ENCODE measurements at places on chromosomes 12 and 14.

DNA sequence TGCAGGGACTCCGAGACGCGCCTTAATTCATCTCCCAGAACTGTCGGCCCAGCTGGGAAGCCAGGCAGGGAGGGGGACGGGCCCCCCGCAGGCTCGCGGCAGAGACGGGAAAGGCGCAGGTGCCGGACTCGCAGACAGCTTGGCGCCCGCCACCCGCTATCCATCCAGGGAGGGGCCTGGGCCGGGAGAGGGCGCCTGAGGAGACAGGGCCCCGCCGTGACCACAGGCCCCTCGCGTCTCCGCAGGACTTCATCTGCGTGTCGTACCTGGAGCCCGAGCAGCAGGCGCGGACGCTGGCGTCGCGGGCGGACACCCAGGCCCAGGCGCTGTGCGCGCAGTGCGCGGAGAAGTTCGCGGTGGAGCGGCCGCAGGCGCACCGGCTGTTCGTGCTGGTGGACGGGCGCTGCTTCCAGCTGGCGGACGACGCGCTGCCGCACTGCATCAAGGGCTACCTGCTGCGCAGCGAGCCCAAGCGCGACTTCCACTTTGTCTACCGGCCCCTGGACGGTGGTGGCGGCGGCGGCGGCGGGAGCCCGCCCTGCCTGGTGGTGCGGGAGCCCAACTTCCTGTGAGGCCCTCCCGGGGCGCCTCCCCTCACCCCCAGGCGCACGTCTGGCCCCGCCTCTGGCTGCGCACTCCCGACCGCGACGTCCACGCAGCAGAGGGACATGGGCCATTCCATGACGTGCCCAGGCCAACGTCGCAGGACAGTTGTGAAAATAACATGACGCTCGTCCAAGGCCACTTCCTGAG is 60.6 kb downstream of the LGMN start:
- peak; percentile 51 for DNase-seq

DNA sequence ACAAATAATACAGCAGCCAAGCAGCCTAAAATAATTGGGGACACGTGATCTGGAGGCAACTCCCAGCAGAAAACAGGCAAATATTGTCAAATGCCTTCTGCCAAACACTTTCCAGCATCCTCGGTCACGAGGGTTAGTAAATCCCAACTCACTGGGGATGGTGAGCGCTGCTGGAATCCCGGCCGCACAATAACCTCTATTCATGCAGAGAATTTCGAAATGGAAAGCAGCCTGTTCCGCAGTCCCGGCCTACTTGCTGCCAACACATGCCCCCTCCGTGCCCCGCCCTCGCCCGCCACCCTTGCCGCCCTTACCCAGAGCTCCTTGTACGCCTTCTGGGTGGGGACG is 62.2 kb downstream of the RFX4 start:
- DNase-seq: no peak

DNA sequence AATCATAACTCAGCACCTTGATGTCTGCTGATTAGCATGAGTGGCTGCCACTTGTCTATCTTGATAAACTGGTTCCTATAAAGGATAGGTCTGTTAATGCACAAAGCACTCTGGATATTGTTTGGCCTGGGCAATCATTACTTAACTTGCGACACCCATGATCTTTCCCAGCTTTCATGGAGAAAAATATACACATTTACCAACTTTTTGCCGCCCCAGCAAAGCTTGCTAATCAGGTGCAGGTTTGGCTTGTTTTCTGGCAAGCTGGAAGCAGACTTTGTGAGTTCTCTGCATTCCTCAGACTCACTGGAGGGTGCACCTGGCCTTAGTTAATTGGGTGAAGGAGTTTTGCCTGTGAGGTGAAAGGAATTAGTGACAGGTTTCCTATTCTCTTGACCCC is 1126.4 kb upstream of the FLRT2 start:
- no peak for DNase-seq

- DNase-seq: no peak
These were observed 100.5 kb downstream of the VEZT start for GRCh38 chr12:95318071-95318545.

DNA sequence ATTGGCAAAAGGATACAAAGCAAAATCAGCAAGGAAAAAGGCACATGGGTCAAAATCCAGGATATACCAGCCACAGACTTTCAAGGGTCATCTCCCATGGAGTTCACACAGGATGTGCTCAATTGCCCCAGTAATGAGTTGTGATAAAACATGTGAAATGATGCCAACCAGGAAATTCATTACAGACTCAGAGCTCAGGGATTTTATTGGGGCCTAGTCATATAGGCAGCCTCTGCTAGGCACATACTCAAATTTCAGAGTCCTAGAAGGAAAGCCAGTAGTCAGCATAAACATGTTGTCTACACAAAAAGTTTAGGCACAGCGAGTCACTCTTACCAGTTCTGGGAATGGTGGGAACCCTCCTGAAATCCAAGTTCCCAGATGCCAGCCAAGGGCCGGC is 64.4 kb upstream of the OSBPL8 start:
- no peak for DNase-seq

DNA sequence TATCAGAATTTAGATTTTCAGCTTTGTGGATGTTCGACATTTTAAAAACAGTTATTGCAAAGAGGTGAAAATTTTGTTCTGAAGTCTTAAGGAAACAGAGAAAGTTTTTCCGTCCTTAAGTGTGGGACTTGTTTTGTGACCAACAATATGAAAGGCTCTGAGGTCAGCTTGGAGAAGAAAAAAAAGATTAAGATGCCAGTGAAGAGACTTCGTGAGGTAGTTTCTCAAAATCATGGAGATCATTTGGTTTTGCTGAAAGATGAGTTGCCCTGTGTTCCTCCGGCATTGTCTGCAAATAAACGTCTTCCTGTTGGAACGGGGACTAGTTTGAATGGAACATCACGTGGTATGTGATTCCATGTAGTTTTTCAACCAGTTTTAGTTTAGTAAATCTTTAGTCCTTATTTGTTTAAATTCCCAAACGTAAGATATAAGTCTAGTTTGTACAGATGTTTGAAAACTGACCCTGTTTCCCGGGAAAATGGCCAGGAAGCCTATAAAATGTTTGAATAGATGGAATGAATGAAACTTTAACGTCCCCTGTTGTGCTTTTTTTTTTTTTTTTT is 682 bp downstream of the KIAA0586 start:
- no peak for DNase-seq
